Liver (tissue), 10 donors: ENCODE measurements at places on chromosomes 13 and 19. TPM values are rescaled to one million over a fixed set of nuclear protein-coding genes. Genes with fewer than 3 reads are reported as not detected.

DNA sequence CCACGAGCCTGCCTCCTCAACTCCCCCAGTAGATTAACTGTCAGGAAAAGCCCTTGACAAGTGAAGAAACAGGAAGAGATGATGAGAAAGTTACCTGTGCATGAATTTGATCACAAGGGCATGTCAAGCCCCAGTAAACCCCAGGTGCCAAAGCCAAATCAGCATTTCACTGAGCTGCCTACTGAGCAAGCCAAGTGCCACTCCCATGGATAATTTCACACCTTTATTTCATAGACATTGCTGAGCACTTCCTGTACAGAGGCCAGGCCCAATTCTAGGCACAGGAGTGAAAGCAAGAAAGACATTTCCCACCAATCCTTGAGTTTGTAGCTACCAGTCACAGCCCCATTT is 2.4 kb downstream of the GADD45GIP1 start:
- no peaks in the 10 kb centered on the region for H3K27me3 ChIP-seq
- peaks cover 7% of the 10 kb centered on the region for H3K36me3 ChIP-seq
- H3K4me1 ChIP-seq = peaks cover 17% of the 10 kb centered on the region

- H3K4me1 ChIP-seq = no peaks in the 10 kb centered on the region
- DNase-seq = no peak
- peaks cover 7% of the 10 kb centered on the region for H3K36me3 ChIP-seq
- no peak overlapping the region for H3K27ac ChIP-seq
Observed at GRCh38 chr19:14096272-14096992, 5.9 kb upstream of the SAMD1 start.

Gene MCEMP1
- 0.92 TPM for total RNA-seq

DNA sequence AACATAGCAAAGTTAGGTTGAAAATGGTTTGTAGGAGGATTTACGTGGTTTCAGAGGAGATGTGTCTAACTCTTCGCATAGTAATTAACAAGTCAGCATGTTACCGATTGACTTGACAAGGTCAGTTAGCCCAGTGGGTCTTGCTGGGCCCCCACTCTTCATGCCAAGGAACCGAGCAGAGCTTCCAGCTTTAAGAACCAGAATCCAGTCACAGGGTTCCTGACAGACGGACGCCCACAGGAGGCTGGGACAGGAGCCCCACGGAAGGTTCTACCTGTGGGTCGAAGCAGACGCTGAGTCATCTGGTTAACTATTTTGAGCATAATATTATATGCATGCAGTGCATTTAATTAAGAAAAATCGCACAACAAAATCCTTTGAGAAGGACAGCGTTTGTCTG is 3.5 kb downstream of the TMEM255B start:
- no peak overlapping the region for H3K27ac ChIP-seq
- DNase-seq = no peak
- peaks cover 2% of the 10 kb centered on the region for H3K27me3 ChIP-seq

Gene FFAR3
- total RNA-seq = not detected

DNA sequence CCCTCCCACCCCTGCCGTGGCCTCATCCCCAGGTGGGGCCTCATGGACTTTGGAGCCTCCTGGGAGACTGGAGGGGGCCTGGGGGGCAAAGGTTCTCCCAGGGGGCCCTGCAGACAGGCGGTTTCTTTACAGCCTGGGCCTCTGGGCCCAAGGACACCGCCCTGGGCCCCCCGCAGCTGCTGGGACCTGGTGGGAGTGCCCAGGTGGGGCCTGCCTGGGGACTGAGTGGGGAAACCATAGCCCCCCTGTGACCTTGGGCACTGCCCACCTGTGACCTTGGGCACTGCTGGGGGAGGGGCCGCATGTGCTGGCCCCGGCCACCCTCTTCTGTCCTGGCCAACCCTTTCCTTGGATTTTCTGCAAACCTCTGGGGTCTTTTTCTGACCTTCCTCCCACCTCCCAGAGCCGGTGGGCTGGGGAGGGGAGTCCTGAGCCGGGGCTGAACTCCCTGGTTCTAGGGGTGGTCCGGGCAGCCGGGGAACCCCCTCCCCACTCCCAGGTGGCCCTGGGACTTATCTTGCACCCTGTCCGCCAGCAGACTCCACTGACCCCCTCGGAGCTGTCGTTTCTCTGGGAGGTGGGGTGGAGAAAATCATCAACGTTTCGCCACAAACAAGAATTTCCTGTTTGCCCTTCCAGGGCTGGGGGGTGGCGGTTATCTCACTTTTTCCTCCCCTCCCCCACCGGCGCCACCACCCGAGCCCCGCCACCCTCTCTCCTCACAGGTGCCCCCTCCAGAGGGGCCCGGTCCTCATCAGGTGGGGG is 27.0 kb downstream of the ARID3A start:
- peaks cover 3% of the 10 kb centered on the region for H3K4me1 ChIP-seq
- DNase-seq = peak; percentile 77
- peaks cover under 1% of the 10 kb centered on the region for H3K36me3 ChIP-seq
- H3K27ac ChIP-seq = no peak overlapping the region
